ENCODE measurements at places on chromosomes 2 and 18.

- DNase-seq = no peak
Measured at GRCh38 chr2:47226923-47227220, 71.8 kb upstream of the STPG4 start.

- no peak for DNase-seq
Measured at GRCh38 chr2:126784045-126784444, 114.6 kb upstream of the TEX51 start.

GRCh38 chr2:12006850-12007249 is 260.4 kb downstream of the LPIN1 start:
- DNase-seq = no peak

- DNase-seq = peak; percentile 45
Measured at GRCh38 chr2:43225788-43226557, 433 bp downstream of the ZFP36L2 start.

DNA sequence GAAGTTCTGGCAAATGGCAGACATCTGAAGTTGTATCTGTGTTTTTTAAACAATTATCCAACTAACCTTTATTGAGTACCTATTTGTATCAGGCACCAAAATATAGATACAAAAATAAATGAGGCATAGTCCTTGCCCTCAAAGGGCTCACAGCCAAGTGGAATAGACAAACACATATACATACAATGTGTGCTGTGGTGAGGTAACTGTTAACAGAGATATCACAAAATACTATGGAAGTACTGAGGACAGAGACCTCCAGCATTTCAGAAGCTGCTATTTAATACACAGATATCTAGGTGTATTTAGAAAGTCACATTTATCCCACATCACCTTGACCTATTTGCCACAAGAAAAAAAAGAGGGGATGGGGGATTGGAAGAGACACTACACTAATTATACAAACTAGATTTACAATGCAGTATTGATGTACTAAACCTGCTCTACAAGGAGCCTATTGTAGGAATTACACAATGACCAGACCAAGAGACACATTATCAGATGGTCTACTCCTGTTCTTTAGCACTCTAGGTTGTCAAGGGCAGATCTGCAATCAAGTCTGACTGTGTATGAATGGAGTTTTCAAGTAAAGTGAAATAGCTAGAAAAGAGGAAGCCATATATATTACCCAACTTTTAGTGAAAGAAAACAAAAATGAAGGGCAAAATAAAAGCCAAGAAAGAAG is 62.2 kb downstream of the SPIRE1 start:
- no peak for DNase-seq

DNA sequence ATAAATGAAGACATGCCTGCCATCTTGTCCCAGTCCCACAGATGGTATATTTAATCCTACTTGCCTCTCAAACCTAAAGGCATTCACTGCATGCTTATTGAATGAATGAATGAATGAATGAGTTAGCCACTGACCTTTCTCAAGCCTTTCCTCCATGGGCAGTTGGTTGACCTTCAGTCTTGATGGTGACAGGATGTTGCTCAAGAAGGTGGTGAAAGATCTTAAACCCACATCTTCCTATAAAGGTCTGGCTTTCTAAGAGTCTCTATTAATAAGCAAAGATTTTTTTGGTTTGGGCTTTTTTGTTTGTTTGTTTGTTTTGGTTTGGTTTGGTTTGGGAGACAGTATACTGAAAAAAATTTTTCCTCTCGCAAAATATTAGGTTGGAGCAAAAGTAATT is 41.7 kb downstream of the KIAA2012 start:
- no peak for DNase-seq

DNA sequence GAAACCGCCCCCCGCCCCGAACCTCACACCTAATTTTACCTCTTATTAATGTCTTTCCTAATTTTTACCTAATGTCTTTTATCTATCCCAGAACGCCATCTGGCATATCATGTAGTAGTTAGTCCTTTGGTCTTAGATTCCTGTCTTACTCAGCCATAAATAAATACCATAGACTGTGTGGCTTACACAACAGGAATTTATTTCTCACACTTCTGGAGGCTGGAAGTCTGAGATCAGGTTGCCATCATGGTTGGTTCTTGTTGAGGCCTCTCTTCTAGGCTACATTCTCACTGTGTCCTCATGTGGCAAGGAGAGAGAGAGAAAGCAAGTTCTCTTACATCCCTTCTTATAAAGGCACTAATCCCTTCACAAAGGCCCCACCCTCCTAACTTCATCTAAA is 46.8 kb downstream of the RHBDD1 start:
- DNase-seq = no peak

DNA sequence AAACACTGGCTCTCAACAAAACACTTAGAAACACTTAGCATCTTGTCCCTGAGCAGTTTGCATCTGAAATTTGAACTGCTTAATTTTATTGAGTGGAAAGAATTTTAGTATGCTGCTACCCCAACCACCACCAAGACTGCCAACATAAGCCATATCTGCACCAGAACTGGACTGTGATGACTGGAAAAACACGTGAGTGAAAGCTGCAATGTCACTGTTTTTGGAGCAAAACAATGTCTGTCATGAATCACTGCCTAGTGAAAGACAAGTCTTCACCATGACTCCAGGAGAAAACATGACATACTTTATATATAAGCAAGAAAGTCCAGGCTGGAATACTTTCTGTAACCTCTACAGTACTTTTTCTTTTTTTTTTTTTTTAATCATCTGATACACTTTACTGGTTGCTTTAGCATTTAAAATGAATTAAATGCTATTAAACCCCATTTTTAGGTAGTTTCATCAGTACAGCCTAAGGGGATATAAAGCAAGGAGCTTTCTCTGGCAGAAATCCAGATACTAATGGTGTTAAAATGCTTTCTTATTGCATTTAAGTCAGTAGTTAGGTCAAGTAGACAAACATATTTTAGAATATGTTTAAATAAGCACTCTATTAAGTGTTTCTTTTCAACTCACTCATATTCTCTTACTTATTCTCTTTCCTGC is 2129.4 kb upstream of the PIK3C3 start:
- no peak for DNase-seq

DNA sequence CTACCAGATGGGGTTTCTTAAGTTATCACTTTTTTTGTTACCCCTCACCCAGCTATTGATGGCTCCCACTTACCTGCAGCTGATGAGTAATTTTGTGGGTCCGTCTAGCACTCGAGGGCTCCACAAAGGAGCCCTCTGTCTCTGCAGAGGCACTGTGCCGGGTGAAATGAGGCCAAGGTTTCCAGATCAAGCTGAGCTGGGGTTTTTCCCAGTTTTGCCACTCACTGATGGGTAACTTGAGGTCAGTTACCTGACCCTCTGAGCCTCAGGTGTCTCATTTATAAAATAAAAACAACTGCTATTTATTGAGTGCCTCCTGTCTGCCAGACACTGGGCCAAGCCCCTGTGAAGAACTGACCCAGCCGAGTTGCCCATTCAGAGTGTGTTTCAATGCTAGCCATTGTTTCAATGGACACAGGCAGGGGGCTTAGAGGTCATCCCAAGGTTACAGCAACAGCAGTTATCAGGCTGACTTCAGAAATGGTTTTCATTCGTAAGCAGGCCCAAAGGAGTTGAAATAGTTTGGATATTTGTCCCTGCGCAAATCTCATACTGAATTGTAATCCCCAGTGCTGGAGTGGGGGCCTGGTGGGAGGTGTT is 192.9 kb downstream of the NCK2 start:
- no peak for DNase-seq

- no peak for DNase-seq
Measured at GRCh38 chr2:235608200-235608887, 114.5 kb downstream of the AGAP1 start.

DNA sequence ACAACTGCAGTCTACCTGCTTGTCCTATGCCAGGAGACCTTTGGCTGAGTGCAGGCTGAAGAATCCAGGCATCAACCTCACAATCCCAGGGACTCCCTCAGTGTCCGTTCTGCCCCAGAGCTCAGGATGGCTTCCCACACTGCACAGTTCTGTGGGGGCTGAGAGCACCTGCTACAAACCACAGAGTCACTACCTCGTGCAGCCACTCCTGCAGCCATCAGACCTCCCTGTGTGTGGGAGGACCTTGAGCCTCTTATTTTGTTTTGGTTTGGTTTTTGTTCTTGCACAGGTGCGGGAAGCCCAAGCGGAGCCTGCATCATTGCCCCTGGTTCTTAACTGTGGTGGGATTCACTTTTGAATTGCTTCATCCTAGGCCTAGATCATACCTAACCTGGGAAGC is 31.0 kb downstream of the NAT8 start:
- no peak for DNase-seq

DNA sequence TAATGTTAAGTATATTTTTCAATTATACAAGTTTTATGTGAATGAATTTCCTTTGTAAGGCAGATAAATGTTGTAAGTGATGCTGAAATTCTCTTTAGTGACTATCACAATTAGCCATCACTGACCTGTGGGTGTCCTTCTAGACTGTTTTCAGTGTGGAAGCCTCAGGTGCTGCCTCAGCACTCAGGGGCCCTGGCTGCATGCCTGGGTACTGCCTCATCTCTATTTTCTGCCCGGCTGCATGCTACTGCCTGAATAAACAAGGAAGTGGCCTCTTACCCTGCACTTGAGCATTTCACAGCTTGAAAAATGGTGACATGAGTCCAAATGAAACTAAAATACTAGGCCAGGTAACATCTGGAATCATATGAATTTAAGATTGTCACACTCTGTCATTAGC is 787.6 kb upstream of the SALL3 start:
- no peak for DNase-seq

DNA sequence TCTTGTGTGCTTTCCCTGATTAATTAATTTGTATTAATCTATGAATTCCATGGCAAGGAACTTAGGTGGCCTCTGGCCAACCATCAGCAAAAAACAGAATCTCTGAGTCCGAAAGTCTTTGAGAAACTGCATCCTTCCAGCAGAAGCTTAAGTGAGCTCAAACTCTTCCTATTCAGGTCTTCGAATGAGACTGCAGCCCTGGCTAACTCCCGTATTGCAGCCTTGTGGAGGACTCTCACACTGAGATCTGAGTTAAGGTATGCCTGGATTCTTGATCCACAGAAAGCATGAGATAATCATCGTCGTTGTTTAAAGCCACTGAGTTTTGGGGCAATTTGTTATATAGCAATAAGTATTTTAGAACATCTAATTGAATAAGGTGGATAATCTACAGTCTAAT is 1143.9 kb upstream of the NXPH2 start:
- no peak for DNase-seq

GRCh38 chr2:218003281-218003944 is 618 bp upstream of the TNS1 start:
- DNase-seq = no peak

- no peak for DNase-seq
Measured at GRCh38 chr2:118190474-118190873, 102.2 kb downstream of the INSIG2 start.

DNA sequence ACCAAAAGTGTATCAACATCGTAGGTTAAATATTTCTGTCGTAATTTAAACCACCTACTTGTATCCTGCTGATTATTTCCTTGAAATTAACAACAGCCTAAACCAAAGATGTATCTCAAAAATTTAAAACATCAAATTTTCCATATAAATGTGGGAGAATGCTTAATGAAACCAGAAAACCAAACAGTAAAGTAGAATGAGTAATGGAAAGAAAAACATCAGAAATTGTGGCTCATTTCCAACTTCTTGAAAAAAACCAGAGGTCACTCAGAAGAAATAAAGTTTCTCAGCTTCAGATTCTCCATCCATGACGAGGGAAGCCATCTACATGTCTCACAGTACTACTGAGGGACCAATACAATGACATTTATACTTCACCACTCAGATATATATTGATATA is 296.5 kb downstream of the NOL4 start:
- no peak for DNase-seq

GRCh38 chr2:55869637-55870325 is 53.8 kb downstream of the EFEMP1 start:
- no peak for DNase-seq

Data from stimulated activated CD8-positive, alpha-beta memory T cell treated with anti-CD3 and anti-CD28 coated beads, Interleukin-4, amount 100 ng/mL, for 1 hour (primary cell).